ENCODE measurements at places on chromosomes 6 and 20.

- DNase-seq, result no peak
Measured at GRCh38 chr6:73341335-73341734, 12.7 kb downstream of the DPPA5 start.

- DNase-seq, result no peak
Measured at GRCh38 chr20:37344506-37345338, 1.2 kb upstream of the SRC start.

GRCh38 chr6:148398244-148398643 is 55.6 kb downstream of the SASH1 start:
- no peak for DNase-seq

DNA sequence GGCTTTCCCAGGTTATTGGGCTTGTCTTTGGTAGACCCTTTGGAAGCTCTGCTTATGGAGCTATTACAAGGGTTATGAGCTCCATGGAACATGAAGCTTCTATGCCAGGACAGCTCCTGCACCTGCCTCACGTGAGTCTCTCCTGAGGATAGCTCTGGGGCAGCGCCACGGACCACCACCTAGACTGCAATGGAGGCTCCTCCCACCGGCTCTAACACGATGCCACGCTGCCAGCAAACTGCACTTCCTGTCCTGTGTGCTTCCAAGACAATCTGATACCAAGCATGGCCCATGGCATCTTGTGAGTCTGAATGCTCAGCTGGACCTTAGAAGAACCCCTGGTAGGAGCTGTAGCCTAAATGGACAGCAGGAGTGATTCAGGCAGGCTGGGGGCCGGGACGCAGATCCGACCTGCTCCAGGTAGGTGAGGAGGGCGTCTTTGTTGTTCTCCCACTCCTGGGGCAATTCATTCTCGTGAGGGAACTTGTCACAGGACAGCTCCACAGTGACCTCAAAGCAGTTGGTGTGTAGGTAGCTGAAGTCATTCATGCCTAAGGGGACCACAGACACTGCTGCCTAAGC is 5.5 kb downstream of the CPXM1 start:
- DNase-seq, result no peak

DNA sequence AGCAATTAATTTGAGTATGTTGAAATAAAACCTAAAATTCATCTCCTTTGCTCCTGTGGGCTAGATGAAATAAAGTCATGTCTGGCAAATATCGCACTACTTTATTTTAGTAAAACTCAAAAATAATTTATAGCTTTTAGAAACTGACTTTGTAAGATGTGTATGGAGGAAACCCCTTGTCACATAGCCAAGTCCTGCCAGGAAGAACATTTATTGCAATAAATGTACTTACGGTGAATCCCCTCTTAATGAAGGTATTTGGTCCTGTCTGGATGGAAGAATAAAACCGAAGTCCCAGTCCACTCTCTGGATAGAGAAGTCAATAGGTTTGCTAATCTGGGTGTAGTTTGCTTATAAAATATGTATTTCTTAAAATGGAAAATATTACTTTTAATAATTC is 1226.8 kb upstream of the MAP3K7 start:
- DNase-seq, result no peak

- DNase-seq, result no peak
Measured at GRCh38 chr20:6769903-6770785, 2.7 kb downstream of the BMP2 start.

- no peak for DNase-seq
Measured at GRCh38 chr6:74574794-74575193, 631.1 kb downstream of the COL12A1 start.

DNA sequence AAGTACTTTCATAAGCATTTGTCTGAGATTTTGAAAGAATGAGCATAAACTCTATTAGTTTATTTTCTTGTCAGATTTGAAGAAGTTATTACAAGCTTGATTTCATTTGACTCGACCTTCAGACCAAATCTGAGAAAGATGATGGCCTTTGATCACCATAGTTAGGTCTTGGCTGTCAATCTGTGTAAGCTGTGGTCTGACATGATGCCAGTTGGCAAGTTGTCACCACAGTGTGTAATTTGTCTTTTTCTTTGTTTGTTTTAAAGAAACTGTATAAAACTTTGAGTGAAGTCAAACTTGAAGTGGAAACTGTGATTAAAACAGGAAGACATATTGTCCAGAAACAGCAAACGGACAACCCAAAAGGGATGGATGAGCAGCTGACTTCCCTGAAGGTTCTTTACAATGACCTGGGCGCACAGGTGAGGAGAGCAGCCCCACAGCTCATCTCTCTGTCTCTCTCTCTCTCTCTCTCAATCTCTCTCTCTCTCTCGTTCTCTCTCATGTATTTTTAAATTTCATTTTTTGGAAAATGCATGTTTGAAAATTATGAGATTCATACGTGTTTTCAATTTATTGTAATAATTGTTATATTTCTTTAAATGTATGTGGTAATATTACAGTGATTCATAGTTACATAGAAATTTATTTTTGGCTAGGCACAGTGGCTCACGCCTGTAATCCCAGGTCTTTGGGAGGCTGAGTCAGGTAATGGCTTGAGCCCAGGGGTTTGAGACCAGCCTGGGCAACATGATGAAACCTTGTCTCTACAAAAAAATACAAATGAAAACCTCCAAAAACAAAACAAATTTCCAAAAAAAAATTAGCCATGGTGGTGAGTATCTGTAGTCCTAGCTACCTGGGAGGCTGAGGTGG is 208.1 kb downstream of the UTRN start:
- DNase-seq, result no peak

DNA sequence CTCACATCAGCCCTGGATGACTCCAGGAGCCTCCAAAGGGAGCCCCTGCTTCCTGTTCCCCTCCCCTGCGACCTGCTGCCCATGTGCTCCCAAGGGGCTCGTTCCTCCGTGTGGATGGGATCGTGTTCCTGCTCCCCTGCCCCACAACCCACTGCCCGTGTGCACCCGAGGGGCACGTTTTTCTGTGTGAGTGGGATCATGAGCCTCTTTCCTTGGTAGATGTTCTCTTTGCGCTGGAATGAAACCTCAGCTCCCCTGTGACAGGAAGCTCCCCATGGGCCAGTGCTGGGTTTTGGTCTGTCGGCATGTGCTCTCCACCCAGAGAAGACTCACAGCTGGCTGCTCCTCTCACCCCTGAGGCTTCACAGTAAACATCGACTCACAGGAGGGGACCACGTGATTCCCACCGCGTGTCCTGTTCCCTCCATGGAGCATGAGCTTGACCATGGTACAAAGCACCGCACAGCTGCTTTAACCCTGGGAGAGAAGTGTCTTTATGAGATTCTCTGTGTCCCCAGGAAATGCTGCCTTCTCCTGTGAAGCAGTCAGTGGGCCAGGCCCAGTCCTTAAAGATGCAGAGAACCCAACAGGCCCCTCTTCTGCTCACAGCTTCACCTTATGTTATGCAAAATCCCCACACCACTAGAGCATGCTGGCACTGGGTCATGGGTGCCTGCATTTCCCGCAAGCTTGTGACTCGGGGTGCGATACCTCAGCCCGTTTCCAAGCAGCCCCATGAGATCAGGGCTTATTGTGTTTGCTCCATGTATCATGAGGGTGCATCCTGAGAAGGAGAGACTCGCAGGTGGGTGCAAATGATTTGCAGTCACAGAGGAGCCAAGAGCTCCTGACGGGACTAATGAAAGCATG is 215.1 kb downstream of the ERMARD start:
- DNase-seq, result no peak

- no peak for DNase-seq
Measured at GRCh38 chr6:128403618-128404444, 116.6 kb downstream of the PTPRK start.

GRCh38 chr20:5608442-5609161 is 141.6 kb upstream of the SHLD1 start:
- no peak for DNase-seq

GRCh38 chr6:45901767-45902650 is 113.7 kb downstream of the CLIC5 start:
- no peak for DNase-seq

DNA sequence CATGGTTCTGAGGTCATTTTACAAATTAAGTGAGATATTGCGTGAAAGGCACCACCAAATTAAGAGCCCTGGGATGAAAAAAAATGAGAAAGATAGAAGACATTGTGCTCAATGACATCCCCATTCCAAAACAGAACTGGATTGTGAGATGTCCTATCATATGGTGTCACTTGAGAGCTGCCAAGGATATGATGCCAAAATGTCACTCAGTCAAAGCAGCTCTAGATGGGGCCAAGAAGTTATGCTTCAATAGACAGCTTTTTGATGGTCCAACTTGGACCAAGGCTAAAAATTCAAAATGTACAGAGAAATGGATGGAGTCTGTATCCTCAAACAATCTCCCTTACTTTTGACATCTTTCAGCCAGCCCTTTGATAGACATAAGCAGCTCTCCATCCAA is 180.8 kb downstream of the UST start:
- no peak for DNase-seq

DNA sequence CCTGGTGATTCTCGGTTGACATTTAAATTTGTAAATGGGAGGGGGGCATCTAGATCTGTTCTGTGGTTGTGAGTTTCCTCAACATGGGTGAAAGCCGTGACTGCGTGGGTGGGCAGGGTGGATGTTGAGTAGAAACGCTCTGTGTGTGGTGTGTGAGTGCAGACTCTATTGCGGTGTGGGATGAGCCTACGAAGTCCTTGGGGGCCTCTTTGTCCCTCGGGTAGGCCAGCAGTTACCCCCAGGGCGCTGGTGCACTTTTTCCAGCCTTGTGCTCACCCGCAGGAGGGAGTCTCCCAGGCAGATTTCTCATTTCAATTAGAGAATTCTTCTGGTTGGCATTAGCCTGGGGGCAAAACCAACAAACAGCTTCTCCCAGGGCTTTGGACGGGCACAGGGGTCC is 10.6 kb downstream of the TOX2 start:
- DNase-seq, result no peak

DNA sequence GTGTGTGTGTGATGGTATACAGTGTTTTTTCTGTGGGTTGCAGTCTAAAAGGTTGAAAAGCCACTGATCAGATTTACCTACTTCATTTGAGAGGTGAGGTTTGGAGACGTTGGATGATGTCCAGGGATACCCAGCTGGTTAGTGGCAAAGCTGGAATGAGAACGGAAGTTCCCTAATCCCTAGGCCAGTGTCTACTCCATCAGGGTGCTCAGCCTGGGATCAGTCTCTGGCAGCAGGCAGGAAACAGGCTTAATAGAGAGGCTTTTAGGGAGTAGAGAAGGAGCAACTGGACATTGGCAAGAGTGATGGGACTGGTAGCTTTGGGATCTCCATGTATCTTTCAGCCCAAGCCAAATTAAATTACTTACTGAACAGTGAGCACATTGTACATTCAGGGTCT is 80.7 kb downstream of the C6orf52 start:
- no peak for DNase-seq

GRCh38 chr20:21380711-21381110 is 16.6 kb downstream of the NKX2-4 start:
- no peak for DNase-seq

GRCh38 chr6:105941621-105942412 is 144.3 kb upstream of the PRDM1 start:
- no peak for DNase-seq

DNA sequence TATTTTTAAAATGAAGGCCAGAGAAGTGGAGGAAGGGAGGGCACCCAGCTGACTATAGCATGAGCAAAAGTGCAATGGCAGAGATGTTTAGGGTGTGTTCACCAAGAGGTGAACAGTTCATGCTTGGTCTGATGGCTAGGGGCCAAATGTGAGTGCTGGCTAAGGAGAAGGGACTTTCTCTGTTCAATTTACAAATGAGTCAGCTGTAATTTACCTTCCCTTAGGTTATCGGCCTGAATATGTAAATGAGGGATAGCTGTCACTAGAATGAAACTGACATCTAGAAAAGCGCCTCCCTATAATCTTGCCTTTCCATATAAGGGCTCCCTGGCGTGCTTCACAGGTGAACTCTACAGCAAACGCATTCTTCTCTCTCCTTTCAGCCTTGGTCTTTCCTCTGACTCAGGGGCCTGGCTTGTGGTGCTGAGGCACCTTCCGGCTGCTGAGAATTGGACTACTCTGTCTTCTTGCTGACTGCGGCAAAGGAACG is 114.7 kb upstream of the BACH2 start:
- no peak for DNase-seq

DNA sequence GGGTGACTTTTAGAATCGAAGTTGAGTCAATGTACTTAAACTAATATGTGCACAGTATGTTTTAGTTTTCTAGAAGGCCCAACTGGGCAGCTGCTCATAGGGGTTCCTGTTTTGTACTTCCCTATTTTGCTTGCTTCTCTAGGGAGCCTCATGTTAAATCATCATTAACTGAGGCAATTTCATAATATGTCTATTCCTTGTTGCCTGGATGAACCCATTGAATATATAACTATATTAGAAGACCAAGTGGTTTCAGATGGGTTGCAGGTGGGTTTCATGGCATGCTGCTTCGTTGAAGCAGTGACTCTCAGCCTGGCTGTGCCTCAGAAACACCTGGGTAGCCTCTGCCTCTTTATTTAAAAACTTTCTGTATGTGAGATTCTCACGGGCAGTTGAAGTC is 22.2 kb downstream of the CARMIL1 start:
- DNase-seq, result no peak

DNA sequence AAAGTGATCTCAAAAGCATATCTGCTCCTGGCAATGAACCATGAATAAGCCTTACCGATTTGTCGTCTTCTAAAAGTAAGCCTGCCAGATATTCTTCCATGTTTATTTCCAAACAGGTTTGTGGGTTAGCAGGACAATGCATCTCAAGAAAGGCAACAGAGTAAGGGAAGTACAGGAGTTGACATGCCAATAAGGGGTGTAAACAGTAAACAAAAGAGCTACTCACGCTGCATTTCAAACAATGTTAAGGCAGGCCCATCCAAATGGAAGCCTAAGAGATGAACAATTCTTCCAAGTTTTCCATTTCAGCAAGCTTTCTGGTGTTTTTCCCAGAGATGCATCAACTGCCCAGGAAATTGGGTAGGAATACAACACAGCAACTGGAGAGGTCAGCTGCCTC is 27.8 kb upstream of the CRIP3 start:
- DNase-seq, result no peak

DNA sequence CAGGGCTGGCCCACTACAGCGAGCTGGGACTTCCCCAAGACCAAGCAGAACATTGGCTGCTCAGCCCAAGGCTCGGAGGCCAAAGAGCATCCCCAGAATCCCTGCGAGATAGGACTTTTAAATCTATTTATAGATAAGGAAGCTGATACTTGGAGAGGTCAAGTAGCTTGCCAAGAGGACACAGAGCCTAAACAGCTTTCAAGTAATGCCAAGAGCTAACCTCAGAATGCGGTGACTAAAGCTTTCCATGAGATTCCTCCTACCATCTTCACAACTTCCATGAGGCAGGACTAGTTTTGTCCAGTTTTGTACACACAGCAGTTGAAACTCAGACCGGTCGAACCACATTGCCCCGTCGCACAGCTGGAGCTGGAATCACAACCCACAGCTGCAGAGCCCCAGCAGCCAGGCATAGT is 168.1 kb upstream of the TOP1 start:
- DNase-seq, result no peak

- DNase-seq, result peak; percentile 24
Measured at GRCh38 chr6:52362443-52363227, 684 bp downstream of the PAQR8 start.
